ENCODE measurements at places on chromosomes 7 and 10.
A peak's percentile ranks its signal among the peaks of the same experiment; 100 is the strongest.

DNA sequence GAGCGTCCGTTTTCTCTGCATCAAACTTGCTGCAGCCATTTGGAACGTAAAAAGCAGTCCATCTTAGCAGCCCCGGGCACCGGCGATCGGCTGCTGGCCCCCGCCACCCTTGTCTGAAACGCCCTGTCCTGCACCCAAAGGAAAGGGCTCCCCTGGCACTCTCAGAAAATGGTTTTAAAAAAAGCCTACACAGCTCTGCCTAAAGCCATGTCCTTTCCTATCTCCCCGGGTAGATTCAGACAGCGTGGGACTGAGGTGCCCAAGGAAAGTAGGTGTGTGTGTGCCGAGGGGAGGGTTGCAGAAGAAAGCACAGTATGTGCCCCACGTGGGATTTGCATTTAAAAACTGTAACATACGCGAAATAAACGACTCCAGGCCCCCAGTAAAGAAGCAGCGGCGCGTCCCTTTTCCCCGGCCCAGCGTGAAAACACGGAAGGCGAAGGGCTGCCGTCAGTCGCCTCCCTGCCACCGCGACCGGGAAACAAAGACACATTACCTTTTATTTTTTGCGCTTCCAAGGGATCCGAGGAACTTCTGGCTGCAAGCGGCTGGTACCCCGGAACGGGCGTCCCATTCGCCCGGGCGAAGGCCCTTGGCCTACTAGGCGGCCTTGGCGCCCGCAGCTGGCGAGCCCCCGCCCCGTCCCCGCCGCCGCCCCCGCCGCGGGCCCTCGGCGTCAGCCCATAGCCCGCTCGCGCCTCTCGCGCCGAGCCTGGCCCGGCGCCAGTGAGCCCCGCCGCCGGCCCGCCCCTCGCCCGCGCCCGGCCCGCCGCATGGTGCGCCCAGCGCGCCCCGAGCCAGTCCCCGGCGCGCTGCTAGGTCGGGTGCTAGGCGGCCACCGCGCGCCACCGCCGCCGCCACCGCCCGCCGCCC, 304.6 kb downstream of the PRPF18 start:
- DNase-seq, result no peak
- H3K4me1 ChIP-seq, result peaks cover 11% of the 10 kb centered on the region
- no peaks in the 10 kb centered on the region for H3K36me3 ChIP-seq

- DNase-seq, result no peak
- H3K4me1 ChIP-seq, result no peaks in the 10 kb centered on the region
- H3K27ac ChIP-seq, result no peak overlapping the region
- no peaks in the 10 kb centered on the region for H3K36me3 ChIP-seq
- no peaks in the 10 kb centered on the region for H3K27me3 ChIP-seq
These were observed 8.4 kb downstream of the OSBPL3 start for GRCh38 chr7:24971333-24972165.

DNA sequence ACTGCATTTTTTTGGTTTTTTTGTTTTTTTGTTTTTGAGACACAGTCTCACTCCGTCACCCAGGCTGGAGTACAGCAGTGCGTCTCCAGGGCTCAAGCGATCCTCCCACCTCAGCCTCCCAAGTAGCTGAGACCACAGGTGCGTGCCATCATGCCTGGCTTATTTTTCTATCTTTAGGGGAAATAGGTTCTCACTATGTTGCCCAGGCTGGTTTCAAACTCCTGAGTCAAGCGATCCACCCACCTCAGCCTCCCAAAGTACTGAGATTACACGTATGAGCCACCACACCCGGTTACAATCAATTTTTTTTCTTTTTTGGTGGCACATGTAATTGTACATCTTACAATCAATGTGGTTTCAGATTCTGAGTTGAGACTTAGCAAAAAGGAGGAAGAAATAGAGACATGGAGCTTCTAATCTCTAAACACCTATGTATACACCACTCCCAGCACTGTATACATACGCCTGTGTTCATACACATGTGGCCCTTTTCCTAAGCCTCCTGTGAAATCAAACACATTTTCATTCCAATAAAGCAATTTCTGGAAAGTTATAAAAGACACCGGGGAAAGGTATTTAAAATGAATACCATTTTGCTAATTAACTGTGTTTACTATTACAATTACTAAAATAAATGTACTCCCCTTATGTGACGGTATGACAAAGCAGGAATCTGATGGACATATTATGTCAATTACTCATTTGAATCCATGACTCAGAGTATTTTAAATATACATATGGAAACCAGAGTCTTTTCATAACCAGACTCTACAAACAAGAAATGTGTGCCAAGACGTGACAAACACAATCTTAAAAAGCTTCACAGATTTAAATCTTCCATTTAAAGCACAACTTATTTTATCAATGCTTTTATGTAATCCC, 40.9 kb downstream of the SMURF1 start:
- no peaks in the 10 kb centered on the region for H3K36me3 ChIP-seq
- no peak for DNase-seq
- peaks cover 38% of the 10 kb centered on the region for H3K4me1 ChIP-seq
- peak overlapping the region; percentile 42 for H3K27ac ChIP-seq

GRCh38 chr10:62653254-62653653, 151.3 kb upstream of the ADO start:
- no peak overlapping the region for H3K4me3 ChIP-seq
- no peaks in the 10 kb centered on the region for H3K36me3 ChIP-seq
- H3K27me3 ChIP-seq, result no peaks in the 10 kb centered on the region
- no peak for DNase-seq
- H3K27ac ChIP-seq, result no peak overlapping the region
- no peaks in the 10 kb centered on the region for H3K4me1 ChIP-seq

GRCh38 chr10:27671821-27672220, 73.8 kb downstream of the MKX start:
- no peak for DNase-seq
- H3K4me3 ChIP-seq, result no peak overlapping the region
- H3K36me3 ChIP-seq, result no peaks in the 10 kb centered on the region
- no peak overlapping the region for H3K27ac ChIP-seq

DNA sequence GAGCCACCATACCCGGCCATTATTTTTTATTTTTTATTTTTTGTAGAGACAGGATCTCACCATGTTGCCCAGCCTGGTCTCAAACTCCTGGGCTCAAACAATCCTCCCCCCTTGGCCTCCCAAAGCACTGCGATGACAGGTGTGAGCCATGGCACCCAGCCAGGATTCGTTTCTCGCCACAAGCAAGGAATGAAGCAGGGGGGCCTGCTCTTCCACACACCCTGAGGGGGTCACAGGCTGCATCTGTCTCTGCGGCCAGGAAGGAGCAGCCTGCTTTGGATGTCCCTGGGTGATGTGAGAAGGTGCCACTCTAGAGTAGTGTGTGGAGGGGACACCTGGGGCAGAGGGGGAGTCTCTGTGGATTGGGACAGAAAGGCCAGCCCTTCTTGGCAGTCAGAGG, 61.3 kb upstream of the TNRC18 start:
- no peak for DNase-seq
- H3K4me1 ChIP-seq, result no peaks in the 10 kb centered on the region
- H3K36me3 ChIP-seq, result peaks cover 7% of the 10 kb centered on the region
- H3K27ac ChIP-seq, result no peak overlapping the region

- H3K36me3 ChIP-seq, result no peaks in the 10 kb centered on the region
- no peaks in the 10 kb centered on the region for H3K4me1 ChIP-seq
- H3K4me3 ChIP-seq, result no peak overlapping the region
- DNase-seq, result no peak
- no peaks in the 10 kb centered on the region for H3K27me3 ChIP-seq
These were observed 16.5 kb upstream of the NT5C3A start for GRCh38 chr7:33079096-33079495.

DNA sequence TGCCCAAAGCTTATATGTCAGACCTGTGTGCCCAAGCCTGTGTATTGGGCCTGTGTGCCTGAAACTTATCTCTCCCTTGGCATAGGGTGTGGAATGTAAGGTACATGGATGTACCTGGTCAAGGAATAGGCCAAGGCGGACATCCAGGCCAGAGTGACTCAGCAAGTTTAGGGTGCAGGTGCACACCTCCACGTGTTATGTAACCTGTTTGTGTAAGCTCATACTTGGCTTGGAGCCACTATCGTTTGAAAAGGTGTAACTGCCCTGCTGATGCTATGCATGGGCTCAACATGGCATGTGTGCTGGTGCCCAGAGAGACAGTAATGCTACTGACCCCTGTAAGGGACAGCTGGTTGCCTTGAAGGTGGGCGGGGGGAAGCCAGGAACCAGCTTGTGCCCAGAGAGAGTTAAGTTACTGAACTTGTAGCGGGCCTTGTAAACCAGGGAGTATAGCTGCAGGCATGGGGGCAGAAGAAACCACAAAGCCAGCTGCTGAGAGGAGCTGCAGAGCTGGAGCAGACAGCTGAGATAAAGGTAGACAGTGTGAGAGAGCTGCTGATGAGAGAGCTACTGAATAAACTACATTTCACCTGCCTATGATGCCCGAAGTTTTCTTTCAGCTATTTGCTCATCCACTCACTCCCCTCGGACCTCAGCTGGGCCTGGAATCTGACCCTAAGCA, 656.4 kb upstream of the ZWINT start:
- H3K4me3 ChIP-seq, result no peak overlapping the region
- no peaks in the 10 kb centered on the region for H3K27me3 ChIP-seq
- H3K36me3 ChIP-seq, result no peaks in the 10 kb centered on the region
- DNase-seq, result no peak
- H3K4me1 ChIP-seq, result no peaks in the 10 kb centered on the region
- H3K27ac ChIP-seq, result no peak overlapping the region

DNA sequence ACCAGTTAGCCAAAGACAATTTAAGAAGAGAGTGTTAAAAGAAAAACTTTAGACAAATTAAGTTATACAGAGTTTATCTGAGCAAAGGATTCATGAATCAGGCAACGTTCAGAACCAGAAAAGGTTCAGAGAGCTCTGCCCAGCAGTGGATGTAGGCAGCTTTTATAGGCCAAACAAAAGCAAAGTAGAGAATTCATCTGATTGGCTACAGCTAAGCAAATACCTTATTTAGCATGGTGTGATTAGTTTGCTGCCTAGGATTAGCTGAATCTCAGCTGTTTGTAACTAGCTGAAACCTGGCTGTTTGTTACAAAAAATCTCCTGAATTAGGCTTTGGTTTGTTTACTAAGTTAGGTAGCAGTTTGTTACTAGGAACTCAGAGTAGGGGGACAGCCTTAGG, 66.0 kb downstream of the SLC25A40 start:
- H3K27me3 ChIP-seq, result no peaks in the 10 kb centered on the region
- DNase-seq, result no peak
- H3K4me1 ChIP-seq, result no peaks in the 10 kb centered on the region
- H3K36me3 ChIP-seq, result no peaks in the 10 kb centered on the region

DNA sequence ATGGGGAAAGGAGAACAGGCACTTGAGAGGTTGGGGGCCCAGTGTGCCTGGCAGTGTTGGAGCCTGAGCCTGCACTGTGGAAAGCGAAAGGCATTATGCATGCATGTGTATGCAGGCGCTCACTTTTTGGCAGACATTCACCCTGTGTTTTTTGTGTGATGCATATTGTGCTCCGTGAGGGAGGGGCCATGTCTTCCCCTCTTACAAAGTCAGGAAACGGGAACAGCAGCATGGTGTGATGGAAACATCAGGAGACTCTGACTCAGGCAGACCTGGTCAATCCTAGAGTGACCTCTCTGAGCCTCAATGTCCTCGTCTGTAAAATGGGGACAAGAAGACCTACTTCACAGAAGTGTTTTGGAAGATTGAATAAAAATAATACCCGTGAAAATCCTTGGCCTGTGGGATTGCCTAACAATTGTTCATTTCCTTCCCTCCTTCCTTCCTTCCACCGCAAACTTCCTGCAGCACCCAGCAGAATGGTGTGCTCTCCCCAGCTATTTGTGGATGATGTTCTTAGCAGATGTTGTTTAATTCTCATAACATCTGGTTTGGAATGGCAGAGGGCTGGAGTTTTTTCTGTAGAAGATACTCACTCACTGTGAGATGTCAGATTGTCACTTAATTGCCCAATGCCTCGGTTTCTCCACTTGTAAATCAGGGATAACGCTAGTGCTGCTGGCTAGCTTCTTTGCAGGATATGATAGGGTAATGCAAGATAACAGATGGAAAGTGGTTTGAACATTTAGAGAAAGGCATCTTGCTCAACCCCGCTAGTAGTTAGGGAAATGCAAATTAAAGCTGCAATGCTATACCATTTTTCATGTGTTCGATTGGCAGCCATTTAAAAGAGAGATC, 39.8 kb downstream of the CDH23 start:
- no peaks in the 10 kb centered on the region for H3K36me3 ChIP-seq
- H3K27ac ChIP-seq, result no peak overlapping the region
- H3K27me3 ChIP-seq, result no peaks in the 10 kb centered on the region
- no peaks in the 10 kb centered on the region for H3K4me1 ChIP-seq

- no peaks in the 10 kb centered on the region for H3K27me3 ChIP-seq
- H3K27ac ChIP-seq, result no peak overlapping the region
- no peaks in the 10 kb centered on the region for H3K36me3 ChIP-seq
- peaks cover 12% of the 10 kb centered on the region for H3K4me1 ChIP-seq
- no peak overlapping the region for H3K4me3 ChIP-seq
These were observed 60.6 kb downstream of the MAP3K8 start for GRCh38 chr10:30494558-30494957.

- H3K27me3 ChIP-seq, result no peaks in the 10 kb centered on the region
- no peaks in the 10 kb centered on the region for H3K36me3 ChIP-seq
- DNase-seq, result no peak
- no peak overlapping the region for H3K27ac ChIP-seq
- H3K4me3 ChIP-seq, result no peak overlapping the region
These were observed 33.0 kb downstream of the SH2B2 start for GRCh38 chr7:102319671-102320070.

- no peak for DNase-seq
- no peaks in the 10 kb centered on the region for H3K4me1 ChIP-seq
- no peaks in the 10 kb centered on the region for H3K27me3 ChIP-seq
- no peaks in the 10 kb centered on the region for H3K36me3 ChIP-seq
- no peak overlapping the region for H3K4me3 ChIP-seq
These were observed 8.0 kb upstream of the RAMP3 start for GRCh38 chr7:45149606-45150005.

DNA sequence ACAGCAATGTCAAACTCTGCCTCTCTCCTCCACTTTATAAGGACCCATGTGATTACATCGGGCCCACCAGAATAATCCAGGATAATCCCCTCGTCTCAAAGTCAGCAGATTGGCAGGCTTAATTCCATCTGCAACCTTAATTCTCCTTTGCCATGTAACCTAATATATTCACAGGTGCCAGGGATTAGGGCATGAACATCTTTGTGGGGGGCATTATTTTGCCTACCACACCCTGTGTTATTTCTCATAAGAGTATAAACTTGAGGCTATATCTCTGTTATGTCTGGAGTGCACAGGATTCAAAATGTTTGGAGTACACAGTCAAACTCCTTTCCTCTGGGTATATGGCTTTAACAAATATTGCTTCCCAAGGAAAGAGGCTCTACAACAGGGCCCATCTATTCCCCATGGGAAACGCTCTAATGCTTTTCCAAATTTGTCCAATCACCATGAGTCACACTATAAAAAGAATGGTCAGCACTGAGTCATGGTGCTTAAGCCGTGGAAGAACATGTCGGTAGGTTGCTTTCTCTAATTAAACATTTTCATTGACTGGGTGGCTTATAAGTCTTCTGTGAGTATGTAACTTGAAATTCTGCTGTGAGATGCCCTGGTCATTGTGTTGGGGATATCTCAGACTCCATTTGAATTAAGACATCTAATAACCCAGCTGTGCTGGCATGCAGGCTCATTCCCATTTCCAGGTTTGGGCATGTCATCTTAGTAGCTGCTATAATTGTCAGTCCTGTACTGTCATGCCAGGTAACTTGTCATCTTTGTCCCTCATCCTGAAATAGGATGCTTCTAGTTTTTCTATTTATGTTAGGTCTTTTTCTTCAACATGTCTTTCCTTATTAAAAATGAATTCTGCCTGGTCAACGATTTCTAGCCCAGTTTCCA, 11.5 kb upstream of the AKR1B10 start:
- peaks cover 14% of the 10 kb centered on the region for H3K4me1 ChIP-seq
- H3K4me3 ChIP-seq, result peak overlapping the region; percentile 33
- H3K27ac ChIP-seq, result no peak overlapping the region

- DNase-seq, result no peak
- H3K36me3 ChIP-seq, result no peaks in the 10 kb centered on the region
- H3K4me1 ChIP-seq, result peaks cover 40% of the 10 kb centered on the region
These were observed 40.0 kb upstream of the KMT2E start for GRCh38 chr7:104973909-104974415.
